Activated CD4-positive, alpha-beta memory T cell treated with anti-CD3 and anti-CD28 coated beads for 36 hours (primary cell): ENCODE measurements at places on chromosomes 12 and 14.

- no peak for DNase-seq
These were observed 1.1 kb upstream of the FAR2 start for GRCh38 chr12:29147731-29148595.

DNA sequence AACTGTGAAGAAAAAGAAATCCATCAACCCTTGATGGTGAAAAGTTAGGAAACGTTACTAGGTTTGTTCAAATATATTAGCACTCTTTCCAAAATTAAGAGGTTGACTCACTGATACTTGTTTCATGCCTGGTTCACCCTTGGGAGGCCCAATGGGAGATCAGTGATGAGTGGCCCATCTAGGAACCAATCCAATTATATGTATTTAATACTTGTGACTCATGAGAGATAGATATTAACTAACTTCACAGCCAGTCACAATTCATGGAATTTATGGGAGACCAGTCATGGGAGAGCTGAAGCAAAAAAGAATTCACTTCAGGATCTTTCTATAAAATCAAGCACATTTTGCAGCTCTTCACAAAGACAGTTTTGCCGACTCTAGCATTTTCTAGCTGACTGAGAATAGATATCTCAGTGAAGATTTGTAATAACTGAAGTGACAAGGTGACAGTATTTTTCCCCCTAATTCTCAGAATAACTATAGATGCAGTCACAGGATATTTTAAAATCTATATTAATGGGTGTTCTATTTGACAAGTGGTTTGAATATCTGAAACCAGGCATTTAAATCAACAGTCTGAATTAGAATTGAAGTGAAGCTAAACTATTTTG lies 230.2 kb downstream of the EPS8 start:
- no peak for DNase-seq

GRCh38 chr12:101931498-101932326 lies 54.3 kb downstream of the DRAM1 start:
- DNase-seq = no peak

- DNase-seq = no peak
These were observed 228.0 kb downstream of the MON2 start for GRCh38 chr12:62694632-62695031.

DNA sequence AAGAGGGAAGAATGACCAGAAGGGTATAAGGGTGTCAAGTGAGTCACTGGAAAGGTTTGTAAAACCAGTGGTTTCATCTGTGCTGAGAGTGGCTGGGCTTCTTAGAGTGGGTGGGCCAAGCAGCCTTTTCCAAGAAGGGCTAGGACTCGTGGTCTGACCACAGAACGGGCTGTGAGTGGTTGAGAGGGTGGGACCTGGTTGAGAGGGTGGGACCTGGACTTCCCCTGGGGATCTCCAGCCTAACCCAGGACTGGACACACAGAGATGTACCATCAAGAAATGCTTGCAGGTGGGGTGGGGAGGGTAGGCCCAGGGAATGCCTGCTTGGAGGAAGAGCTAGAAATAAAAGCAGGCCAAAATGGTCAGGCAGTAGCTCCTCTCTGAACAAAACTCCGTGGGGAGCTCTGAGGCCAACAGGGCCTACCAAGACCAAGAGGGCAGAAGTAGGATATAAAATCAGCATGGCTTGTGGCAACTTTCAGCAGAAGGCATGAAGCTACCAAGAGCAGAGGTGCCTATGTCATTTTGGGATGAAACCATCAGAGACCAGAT lies 140.5 kb downstream of the FOXN3 start:
- peak; percentile 92 for DNase-seq
